ENCODE measurements at places on chromosomes 7 and 10.
A peak's percentile ranks its signal among the peaks of the same experiment; 100 is the strongest.

- DNase-seq: no peak
Measured at GRCh38 chr10:128540128-128540762, 414.0 kb upstream of the MKI67 start.

DNA sequence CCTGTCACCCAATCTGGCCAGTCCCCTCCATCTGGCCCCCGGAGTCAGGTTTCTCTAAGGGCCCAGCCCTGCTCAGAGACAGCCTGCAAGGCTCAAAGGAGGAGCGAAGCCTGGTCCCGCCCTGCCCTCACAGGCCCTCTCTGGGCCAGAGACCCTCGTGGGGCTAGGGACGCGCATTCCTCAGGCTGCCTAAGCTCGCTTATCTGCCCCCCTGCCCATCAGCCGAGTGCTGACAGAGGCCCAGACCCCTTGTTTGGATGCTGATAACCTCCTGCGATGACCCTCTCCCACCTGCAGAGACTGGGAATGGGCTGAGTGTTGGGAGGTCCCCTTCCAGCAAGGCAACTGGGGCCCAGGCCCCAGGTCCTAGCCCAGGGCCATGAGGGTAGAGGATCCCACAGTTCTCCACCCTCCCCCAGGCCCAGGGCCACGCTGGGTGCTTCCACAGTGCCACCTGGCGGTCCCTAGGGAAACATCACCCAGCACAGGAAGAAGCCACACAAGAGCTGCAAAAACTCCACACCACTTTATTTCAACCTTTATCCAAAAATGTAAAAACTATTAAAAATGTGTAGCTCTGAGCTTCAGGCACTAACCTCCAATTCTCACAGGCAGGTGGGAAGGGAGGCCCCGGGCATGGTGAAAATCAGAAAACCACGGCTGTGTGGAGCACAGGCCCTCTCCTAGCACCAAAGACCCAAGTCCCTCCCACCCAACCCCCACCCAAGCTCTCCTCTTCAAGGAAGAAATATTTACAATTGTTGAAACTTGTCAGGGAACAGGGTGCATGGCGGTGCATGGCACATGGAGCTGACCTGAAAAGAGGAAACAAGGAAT is 2.2 kb downstream of the NPM3 start:
- peak; percentile 58 for DNase-seq

- no peak for DNase-seq
Measured at GRCh38 chr10:77941790-77942189, 15.2 kb upstream of the DLG5 start.

DNA sequence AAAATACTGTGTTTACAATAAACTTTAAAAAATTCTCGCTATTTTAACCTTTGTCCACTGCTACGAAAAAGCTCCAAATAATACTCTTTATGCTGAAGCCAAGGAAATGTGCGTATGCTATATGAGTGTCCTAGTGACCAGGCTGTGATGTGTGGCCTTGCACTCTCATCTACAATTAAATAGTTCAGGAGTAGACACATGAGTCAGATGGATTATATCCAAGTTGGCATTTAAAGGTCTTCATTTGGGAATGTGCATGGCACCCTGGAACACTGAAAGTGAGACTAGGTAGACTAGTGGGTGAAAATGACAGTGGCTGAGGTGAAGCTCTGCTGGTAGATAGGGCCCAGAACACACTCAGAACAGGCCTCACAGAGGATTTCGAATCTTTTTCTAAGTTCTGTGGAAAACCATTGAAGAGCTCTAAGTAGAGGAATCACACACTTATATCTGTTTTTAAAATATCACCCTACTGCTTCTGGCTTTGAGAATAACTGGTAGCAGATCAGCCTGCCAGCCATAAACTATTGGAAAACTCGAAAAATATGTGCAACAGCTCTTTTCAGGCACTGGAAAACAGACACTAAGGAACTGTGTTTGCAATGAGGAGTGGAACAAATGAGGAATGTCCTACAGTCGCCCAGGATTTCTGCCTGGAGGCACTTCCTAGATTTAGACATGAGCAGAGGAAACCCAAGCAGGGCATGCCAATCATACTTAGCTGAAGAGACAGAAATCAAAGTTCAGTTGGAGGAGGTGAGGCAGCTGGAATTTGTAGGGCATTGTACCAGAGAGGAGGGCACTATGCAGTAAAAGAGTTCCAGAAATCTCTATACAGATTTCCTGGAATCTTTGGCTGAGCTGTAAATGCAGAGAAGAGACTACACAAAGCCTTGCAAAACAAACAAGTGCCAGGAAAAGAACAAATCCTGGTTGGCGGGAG is 603.8 kb upstream of the LRRTM3 start:
- peak; percentile 26 for DNase-seq

Measured in pons (tissue), 1 donor.